ENCODE measurements at places on chromosomes 13 and 19. TPM values are rescaled to one million over a fixed set of nuclear protein-coding genes. Genes with fewer than 3 reads are reported as not detected.

Gene IGFL3
- total RNA-seq = 0.21 TPM

Gene ZNF441
- not detected for total RNA-seq

Gene KLK8
- not detected for total RNA-seq

Gene UNC13A
- 1.9 TPM for total RNA-seq

Gene PGLYRP1
- not detected for total RNA-seq

Gene FLT1
- not detected for total RNA-seq

Gene FFAR1
- total RNA-seq = not detected

Gene SHISA7
- 0.02 TPM for total RNA-seq

Gene LGALS16
- total RNA-seq = not detected

Gene SBK3
- 2.0 TPM for total RNA-seq

Gene RPS16
- 6,027 TPM for total RNA-seq

Gene SLC25A41
- total RNA-seq = 0.17 TPM

Gene GDF15
- total RNA-seq = 63.2 TPM

Gene FUT1
- total RNA-seq = 0.06 TPM

Gene AP2S1
- total RNA-seq = 329 TPM

Gene GNA15
- 0.07 TPM for total RNA-seq

Gene KIR3DL1
- total RNA-seq = not detected

Gene CBY2
- not detected for total RNA-seq

Gene MCEMP1
- total RNA-seq = not detected

Gene RGL3
- total RNA-seq = 1.9 TPM

Gene POU4F1
- 0.67 TPM for total RNA-seq

Gene LAMP1
- total RNA-seq = 89.7 TPM

Gene NKG7
- total RNA-seq = not detected

Gene VWA8
- 6.4 TPM for total RNA-seq

Gene MYH14
- 5.5 TPM for total RNA-seq

Gene ODAD3
- 1.4 TPM for total RNA-seq

Gene CD209
- not detected for total RNA-seq

Gene HAUS8
- 16.9 TPM for total RNA-seq

Gene ZNF211
- 6.8 TPM for total RNA-seq

Gene C19orf67
- not detected for total RNA-seq

Gene KASH5
- not detected for total RNA-seq

Gene GJA3
- 1.3 TPM for total RNA-seq

Gene NOTCH3
- total RNA-seq = 7.9 TPM

Gene BST2
- total RNA-seq = 0.43 TPM

Gene TYROBP
- not detected for total RNA-seq

Gene HIF3A
- total RNA-seq = not detected

Gene FARSA
- 82.8 TPM for total RNA-seq

Gene FAM216B
- total RNA-seq = not detected

Gene ACER1
- not detected for total RNA-seq

Gene SIGLEC6
- total RNA-seq = not detected

Gene SNRNP70
- total RNA-seq = 337 TPM

Gene NALCN
- 4.8 TPM for total RNA-seq
